ENCODE measurements at places on chromosomes 11 and 22.

DNA sequence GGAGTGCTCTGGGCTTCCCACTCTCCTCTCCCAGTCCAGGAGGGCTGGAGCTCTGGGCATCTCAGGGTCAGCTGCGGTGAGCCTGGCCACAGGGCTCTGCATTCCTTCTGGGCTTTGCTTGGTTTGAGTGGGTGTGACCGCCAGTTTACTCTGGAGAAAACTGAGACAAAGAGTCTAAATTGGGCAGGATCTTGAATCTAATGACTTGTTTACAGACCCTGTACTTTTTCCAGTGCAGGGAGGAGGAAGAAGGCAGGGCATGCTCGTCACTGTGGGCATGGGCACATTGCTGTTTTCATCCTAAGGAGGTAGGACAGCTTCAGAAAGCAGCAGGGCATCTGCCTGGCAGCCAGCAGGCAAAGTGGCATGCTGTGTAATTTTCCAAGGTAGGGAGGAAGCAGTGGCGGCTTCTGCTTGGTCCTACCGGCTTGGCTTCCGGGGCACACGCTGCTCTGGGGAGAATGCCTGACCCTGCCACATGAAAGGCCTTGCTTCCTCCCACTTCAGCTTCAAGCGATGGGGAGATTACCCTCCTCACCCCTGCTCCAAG, 22.9 kb downstream of the FLI1 start:
- DNase-seq = no peak

DNA sequence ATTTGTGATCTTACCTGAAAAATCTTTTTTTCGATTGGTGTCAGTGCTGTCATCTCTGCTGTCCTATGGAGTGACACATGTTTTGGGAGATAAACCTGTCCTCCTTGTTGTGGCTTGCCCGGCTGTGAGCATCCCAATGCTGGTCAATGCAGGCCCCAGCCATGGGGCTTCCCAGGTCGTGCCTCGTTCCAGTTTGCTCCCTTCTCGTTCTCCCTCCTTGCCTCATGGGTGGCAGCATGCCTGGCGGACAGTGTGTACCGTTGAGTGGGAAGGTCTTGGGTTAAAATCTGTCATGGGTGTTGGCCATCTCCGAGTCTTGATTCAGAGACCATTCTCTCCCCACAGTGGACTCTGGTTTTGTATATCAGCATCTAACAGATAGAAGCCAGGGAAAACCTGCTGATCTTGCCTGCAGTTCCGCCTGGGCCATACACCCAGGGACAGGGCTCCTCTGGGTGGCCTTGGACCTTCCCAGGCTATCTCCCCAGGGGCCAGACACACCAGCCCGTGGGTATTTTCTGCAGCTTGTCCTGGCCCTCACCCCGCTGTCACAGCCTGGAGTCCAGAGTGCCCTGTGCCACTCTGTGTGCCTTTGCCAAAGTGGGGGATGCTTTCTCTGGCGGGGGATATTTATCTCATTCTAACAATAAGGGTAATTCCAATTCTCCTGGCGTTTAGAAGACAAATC, 208.1 kb downstream of the TBC1D22A start:
- no peak for DNase-seq

DNA sequence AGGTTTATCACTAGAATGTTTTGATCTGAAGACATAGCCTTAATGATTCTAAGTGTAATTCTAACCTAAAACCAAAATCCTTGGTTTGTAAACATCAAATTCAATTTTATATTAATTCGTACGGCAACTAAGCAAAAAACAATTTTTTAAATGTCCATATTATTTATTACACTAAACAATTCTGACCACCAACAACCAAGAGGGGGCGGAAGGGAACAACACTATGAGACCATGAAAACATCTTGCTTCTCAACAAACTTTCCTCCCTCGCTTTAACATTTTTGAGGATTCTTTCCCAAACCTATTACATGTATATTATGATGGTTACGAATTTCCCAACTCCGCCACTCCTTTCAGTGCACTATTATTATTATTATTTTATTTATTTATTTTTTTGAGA, 6.5 kb upstream of the UCP2 start:
- no peak for DNase-seq

DNA sequence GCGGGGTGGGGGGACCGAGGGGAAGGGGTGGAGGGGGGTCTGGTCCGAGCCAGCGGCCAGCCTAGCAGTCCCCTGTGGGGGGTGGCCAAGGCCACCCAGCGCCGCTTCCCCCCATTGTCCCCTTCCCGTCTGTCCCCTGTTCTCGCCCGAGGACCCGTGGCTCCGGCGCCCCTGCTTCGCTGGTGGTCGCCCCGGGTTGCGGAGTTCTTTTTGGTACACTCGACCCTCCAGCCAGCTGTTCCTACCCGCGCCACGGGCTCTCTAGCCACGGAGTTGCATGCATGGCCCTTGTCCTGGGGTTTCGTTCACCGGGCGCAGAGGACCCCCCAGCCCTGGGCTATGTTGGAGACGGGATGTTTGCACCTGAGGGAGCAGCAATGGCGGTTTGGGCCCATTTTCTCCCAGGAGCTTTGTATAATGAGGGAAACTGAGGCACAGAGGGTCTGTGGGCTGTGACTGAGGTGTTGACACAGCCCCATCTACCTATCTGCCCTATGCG, 489 bp downstream of the RNF214 start:
- peak; percentile 54 for DNase-seq

- no peak for DNase-seq
Observed at GRCh38 chr11:72780296-72781062, 13.4 kb downstream of the STARD10 start.

GRCh38 chr22:28148816-28149465, 229.9 kb upstream of the PITPNB start:
- no peak for DNase-seq

Measured in RWPE2 (cell line).